ENCODE measurements at places on chromosomes 2 and 18.

- no peak for DNase-seq
Measured at GRCh38 chr2:239396881-239397681, 3.7 kb downstream of the HDAC4 start.

DNA sequence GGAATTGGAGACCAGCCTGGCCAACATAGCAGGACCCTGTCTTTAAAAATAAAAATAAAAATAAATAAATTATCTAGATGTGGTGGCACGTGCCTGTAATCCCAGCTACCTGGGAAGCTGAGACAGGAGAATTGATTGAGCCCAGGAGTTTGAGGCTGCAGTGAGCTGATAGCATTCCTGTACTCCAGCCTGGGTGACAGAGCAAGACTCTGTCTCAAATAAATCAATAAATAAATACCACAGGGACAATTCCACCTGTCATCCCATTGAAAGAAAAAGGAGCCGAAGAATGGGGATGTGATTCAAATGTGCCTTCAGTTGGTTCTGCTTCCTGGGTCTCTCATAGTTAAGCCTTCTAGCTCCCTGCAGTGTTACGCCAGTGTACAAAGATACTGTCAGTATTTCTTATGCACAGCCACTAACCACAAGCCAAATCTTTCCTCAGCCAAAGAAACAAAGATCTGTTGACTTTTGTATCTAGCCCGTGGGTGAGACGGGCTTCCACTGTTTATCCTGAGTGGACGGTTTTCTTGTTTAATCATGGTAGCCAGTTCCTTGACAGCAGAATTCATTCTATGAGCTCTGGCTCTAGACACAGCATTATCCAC is 12.6 kb downstream of the LGALSL start:
- DNase-seq = no peak

DNA sequence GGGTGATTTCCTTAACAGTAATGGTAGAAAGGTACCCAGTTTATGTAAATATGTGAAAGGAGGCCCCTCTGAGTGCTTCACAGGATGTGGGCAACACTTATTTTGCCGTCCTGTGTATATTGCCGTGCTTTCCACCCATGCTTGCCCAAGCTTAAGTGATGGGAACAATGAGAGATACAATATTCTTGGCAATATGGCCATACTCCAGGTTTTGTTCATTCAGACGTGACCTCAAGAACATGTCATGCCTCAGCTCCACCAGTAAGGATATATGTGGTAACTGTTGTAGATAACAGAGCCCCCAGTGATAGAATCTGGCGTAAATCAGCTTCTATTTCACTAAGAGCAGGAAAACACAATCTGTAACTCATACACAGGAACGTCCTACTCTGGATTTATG is 318.7 kb downstream of the PTPRM start:
- no peak for DNase-seq

DNA sequence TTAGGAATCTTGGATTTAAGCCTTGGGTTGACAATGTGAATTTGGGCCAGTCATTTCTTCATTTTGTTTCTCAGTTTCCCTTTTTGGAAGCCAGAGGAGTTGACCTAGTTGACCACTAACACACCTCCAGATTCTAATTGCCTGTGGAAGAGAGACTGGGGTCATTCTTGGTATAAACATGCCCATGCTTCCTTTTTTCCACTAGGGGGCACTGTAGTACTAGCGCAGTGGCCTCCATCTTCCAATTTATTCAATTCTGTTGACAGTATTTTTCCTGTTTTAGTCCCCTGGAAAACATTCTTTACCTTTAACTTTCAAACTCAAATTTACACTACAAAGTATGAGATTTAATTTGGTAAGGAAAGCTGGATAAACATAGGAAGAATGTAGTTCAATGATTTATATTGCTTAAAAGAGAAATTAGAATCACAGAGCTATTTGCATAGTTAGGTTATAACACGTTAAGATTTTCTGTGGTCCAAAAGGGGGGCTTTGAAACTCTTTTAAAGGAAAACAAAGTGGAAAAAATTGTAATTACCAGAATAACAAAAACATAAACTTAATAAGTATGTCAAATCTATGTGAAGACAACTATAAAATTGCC is 57.5 kb upstream of the AGPS start:
- no peak for DNase-seq

- DNase-seq = no peak
Measured at GRCh38 chr18:50632895-50633515, 73.1 kb downstream of the MAPK4 start.
